ENCODE measurements at places on chromosomes 6 and 20. TPM values are rescaled to one million over a fixed set of nuclear protein-coding genes. Genes with fewer than 3 reads are reported as not detected.

- no peaks in the 10 kb centered on the region for H3K4me1 ChIP-seq
- H3K4me3 ChIP-seq, result no peak overlapping the region
- H3K27me3 ChIP-seq, result no peaks in the 10 kb centered on the region
- H3K27ac ChIP-seq, result no peak overlapping the region
Measured at GRCh38 chr6:5762561-5762968, 244.2 kb downstream of the NRN1 start.

DNA sequence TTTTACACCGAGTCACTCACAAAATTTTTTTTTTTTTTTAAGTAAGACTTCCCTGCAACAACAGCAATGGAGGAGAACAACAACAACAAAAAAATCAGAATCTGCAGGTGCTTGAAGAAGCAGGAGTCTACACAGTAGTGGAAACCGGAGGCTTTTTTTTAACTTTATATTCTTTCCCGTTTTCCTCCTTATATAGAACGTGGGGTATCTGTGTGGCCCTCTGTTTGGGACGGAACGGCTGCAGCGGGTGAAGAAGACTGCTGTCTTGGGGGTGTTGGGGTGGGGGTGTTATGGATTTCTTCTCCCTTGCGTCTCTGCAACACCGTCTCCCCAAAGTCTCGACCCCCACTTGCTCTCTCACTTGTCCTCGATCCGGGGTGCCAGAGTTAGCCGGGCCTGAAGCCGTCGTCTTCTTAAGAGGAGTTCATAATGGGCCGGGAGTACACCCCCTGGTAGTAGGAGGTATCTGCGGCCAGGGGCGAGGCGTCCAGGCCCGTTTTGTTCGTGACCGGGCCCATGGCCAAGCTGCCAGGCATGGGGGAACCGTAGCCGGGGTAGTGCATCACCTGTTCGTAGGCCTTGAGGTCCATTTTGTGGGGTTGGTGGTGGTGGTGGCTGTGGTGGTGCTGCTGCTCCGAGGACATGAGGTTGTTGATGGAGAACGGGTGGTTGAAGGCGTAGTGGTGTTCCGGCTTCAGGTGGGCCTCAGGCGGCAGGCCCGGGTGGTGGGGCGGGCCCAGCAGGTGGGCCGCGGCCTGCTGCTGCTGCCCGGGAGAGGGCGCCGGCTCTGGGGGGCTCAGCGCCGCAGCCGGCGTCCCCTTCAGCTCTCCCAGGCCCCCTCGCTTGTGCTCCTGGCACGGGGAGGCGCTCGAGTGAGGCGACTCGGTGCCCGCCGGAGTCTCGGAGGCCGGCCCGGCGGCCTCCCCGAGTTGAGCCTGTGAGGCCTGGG, 2.7 kb downstream of the FOXA2 start:
- peaks cover 62% of the 10 kb centered on the region for H3K4me1 ChIP-seq
- peak; percentile 47 for DNase-seq
- H3K27ac ChIP-seq, result no peak overlapping the region
- H3K27me3 ChIP-seq, result peaks cover 99% of the 10 kb centered on the region

DNA sequence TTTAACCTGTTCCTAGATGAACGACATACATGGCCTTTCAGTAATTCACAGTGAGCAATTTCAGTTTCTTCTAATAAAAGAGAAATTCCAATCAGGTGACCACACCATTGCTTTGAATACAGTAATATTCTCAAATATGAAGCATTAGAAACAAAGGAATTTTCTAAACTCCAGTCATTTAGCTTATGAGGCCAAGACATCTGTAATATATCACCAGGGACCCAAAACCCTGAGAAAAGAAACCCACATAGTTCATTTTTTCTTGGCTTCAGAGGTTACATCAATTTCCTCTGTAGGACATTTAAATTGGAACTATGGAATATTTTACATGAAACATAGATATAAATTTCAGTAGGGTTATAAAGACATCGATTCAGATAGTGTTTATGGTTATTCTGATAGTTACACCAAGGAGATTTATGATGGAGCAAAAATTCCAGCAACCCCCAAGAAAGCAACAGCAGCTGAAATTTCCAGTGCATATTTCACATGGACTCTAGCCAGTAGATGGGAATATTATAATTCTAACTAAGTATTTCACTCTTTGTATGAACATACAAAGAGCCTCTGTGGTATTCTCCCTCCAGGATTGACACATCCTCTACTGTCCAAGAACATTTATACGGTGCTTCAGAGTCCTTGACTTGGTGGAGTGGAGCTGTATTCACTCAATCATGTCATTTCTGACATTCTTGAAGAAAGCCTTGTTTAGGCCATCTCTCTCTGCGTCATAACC, 82.9 kb downstream of the ADGRG6 start:
- no peak overlapping the region for H3K4me3 ChIP-seq
- no peaks in the 10 kb centered on the region for H3K27me3 ChIP-seq
- H3K4me1 ChIP-seq, result no peaks in the 10 kb centered on the region
- DNase-seq, result no peak
- H3K27ac ChIP-seq, result no peak overlapping the region

DNA sequence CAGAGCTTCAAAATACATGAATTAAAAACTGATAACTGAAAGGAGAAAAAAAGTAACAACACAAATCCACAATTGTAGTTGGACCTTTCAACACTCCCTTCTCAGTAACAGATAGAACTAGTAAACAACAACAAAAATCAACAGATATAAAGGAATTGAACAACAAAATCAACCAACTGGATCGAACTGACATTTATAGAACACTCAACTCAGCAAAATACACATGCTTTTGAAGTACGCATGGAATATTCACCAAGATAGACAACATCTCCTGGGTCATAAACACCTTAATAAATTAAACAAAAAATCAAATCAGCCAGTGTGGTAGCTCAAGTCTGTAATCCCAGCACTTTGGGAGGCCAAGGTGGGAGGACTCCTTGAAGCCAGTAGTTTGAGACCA, 63.3 kb downstream of the ILRUN start:
- H3K27me3 ChIP-seq, result no peaks in the 10 kb centered on the region
- H3K36me3 ChIP-seq, result no peaks in the 10 kb centered on the region
- H3K4me3 ChIP-seq, result no peak overlapping the region
- no peak overlapping the region for H3K27ac ChIP-seq
- H3K4me1 ChIP-seq, result no peaks in the 10 kb centered on the region

DNA sequence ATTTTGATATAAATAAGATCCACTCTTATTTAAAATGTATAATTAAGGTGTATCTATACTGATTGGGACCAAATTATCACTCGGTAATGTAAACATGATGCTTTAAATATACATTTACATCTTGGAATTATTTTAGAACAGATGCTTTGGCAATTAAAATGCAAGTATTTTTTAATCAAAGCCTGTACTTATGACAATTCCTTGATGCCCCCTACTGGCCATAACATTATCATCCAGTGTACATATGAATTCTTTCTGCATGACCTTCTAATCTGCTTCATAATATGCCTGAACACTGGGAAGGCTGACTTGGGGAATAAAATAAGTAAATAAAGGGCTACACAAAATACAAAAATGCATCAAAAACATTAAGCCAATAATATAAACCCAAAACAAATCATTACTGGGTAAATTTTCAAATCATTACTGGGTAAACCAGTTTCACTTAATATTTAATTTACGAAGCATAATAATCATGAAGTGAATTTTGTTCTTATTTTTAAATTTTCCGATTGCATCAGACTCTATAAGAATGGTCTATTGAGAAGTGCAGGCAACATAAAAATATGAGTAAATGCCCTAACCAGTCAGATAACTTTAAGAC, 65.1 kb downstream of the CGA start:
- H3K4me3 ChIP-seq, result no peak overlapping the region
- peak; percentile 28 for DNase-seq
- H3K27ac ChIP-seq, result no peak overlapping the region
- no peaks in the 10 kb centered on the region for H3K36me3 ChIP-seq
- no peaks in the 10 kb centered on the region for H3K27me3 ChIP-seq

DNA sequence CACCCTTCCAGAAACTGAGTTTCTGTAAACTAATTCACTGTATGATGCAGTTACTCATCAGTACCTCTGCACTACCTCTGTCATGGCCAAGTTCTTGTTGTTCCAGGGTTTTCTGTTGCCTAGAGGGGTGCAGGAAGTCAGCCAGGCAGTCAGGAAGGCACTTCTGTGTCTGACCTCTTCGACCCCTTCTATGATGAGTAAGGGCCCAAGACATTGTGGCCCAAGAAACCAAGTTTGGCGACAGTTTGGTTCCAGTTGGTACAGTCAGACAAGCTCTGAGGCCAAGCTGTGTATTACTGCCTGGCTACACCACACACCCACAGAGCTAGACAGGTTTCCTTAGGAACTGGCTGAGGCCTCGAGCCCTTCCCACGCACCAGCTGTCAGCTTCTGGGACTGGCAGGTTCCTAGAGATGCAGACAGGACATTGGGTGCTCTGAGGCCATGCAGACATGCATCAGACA, 41.2 kb downstream of the TRAF3IP2 start:
- no peak overlapping the region for H3K27ac ChIP-seq
- DNase-seq, result no peak
- H3K27me3 ChIP-seq, result no peaks in the 10 kb centered on the region
- no peaks in the 10 kb centered on the region for H3K36me3 ChIP-seq
- no peak overlapping the region for H3K4me3 ChIP-seq

- no peak overlapping the region for H3K4me3 ChIP-seq
- no peaks in the 10 kb centered on the region for H3K27me3 ChIP-seq
- H3K4me1 ChIP-seq, result peaks cover 13% of the 10 kb centered on the region
- H3K27ac ChIP-seq, result no peak overlapping the region
- DNase-seq, result no peak
Measured at GRCh38 chr6:40322336-40322735, 264.8 kb downstream of the LRFN2 start.

- H3K4me1 ChIP-seq, result no peaks in the 10 kb centered on the region
- H3K36me3 ChIP-seq, result no peaks in the 10 kb centered on the region
- H3K27ac ChIP-seq, result no peak overlapping the region
- no peak overlapping the region for H3K4me3 ChIP-seq
- no peak for DNase-seq
Measured at GRCh38 chr20:25313593-25313992, 65.7 kb downstream of the PYGB start.

GRCh38 chr6:46015119-46015968, at the start of gene CLIC5:
Gene CLIC5, minus strand, starts transcription at chr6:46015860. Its CDS starts 318 bp downstream, at chr6:46015542.
- DNase-seq, result peak; percentile 50
- peak within 1 kb of the TSS; percentile 82 for H3K4me3 ChIP-seq
- H3K36me3 ChIP-seq, result no peaks in the 10 kb centered on the region
- H3K27me3 ChIP-seq, result peaks cover 46% of the 10 kb centered on the region

DNA sequence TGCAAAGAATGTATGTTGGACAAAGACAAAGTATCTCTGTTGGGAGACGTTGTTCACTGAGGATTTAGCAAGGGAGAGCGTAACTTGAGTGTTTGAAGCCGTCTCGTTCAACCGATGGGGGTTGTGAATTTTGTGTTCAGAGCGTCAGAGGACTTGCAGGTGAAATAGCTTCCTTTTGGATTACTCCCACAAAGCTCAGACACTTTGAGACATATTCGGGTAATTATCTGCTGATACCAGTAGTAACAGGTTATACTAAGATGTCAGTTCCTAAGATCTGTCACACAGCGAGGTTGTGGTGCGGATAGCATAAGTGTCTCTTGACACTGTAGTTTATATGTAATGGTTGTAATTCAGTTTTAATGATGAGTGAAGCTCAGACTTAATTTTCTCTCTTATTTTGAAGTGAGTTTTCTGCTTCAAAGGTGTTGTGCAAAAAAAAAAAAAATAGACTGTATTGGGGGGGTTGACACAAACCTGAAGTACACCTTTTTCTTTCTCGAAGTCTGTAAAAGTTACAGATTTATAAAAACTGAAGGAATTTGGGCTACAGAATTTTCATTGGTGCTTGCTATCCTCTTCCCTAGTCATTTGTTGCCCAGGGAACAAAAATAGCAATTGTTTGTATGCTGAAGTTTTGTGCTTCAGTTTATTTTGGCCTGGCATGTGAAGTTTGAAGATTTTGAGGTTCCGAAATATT, 1.7 kb downstream of the ASXL1 start:
- peak overlapping the region; percentile 93 for H3K4me3 ChIP-seq
- DNase-seq, result no peak
- H3K36me3 ChIP-seq, result no peaks in the 10 kb centered on the region
- peaks cover 21% of the 10 kb centered on the region for H3K4me1 ChIP-seq
- H3K27ac ChIP-seq, result no peak overlapping the region

The GATA5 gene
- polyA plus RNA-seq, result 0.60 TPM

The HCK gene
- polyA plus RNA-seq, result 0.43 TPM

The MMS22L gene
- polyA plus RNA-seq, result 9.5 TPM

The NRSN1 gene
- 0.68 TPM for polyA plus RNA-seq

The CRIP3 gene
- polyA plus RNA-seq, result 39.9 TPM

The PPIL6 gene
- polyA plus RNA-seq, result 0.54 TPM

Data from GM23338 (cell line).